ENCODE measurements at places on chromosomes 6 and 20.
A peak's percentile ranks its signal among the peaks of the same experiment; 100 is the strongest.

- DNase-seq, result no peak
Measured at GRCh38 chr6:111523484-111524167, 40.6 kb upstream of the REV3L start.

DNA sequence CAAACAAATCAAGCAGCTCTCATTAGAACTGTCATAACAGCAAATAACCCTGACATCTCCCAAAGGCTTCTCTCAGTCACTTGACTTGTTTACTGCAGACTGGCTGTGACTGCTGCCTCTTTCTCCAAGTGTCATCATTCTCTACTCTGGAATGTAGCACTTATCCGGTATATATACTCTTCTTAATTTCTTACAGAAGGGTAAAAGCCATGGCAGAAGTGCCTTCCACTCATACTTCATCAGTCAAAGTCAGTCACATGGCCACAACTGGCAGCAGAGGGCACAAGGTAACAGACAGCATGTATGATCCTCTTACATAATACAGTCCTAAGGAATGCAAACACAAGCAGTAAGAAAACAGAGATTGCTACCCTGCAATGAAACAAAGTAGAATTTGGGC lies 9.3 kb downstream of the NAPB start:
- DNase-seq, result no peak

GRCh38 chr20:60976913-60977312 lies 275.1 kb upstream of the CDH4 start:
- no peak for DNase-seq

DNA sequence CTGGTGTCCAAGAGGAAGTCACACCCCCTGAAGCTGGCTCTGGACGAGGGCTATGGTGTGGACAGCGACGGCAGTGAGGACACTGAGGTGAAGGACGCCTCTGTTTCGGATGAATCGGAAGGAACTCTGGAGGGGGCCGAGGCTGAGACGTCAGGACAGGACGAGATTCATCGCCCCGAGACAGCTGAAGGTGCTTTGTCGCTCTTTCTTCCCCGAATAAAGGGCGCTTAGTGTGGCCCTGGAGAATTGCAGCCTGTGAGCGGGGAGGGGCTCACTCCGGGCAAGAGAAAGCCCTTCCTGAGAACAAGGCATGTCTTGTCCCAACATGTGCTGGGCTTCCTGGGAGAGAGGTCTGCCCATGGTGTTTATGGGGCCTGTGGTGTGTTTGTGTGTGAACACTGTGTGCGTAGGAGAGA lies 41.4 kb downstream of the MYT1 start:
- DNase-seq, result no peak

GRCh38 chr6:21824431-21825177 lies 231.1 kb downstream of the SOX4 start:
- no peak for DNase-seq

- no peak for DNase-seq
Measured at GRCh38 chr20:54160065-54161007, 13.4 kb downstream of the CYP24A1 start.

DNA sequence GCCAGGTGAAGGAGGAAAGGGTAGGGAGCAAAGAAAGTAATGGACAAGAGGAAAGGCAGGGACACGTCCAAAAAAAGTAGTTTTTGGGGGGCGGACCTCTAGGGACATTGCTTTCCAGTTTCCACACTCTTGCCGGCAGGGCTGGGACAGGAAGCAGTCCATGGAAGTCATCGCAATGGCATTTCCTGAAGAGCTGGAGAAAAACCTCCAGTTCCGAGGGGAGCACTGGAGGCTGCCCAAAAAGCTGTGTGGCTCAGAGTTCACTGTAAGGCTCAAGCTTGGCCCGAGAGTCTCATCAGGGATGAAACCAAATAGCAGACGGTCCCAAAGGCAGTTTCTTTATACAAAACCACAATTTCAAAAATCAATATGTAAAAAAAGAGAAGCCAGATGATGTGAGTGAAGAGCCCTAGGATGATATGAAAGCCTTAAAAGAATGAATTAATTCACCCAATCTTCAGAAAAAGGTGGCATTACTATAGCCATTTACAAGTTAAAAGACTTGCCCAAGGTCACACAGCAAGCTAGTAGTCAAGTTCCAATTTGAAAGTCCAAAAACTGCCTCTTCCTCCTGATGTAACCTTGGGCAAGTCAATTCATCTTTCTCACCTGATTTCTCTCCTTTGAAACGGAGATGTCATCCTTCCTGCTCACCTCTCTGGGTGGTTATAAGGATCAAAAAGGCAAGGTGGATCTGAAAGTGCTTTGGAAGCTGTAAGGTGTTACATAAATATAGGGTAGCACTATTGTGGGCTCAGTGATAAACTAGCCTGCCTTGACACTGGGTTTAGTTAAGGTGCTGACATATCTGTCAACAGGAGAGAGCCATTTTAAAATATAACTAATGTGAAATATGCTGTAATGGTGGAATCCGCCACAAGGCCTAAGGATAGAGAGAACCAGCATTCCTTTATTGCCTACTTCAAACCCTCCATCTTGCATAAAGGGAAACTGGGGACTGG lies 9.1 kb downstream of the BCL2L1 start:
- DNase-seq, result no peak

DNA sequence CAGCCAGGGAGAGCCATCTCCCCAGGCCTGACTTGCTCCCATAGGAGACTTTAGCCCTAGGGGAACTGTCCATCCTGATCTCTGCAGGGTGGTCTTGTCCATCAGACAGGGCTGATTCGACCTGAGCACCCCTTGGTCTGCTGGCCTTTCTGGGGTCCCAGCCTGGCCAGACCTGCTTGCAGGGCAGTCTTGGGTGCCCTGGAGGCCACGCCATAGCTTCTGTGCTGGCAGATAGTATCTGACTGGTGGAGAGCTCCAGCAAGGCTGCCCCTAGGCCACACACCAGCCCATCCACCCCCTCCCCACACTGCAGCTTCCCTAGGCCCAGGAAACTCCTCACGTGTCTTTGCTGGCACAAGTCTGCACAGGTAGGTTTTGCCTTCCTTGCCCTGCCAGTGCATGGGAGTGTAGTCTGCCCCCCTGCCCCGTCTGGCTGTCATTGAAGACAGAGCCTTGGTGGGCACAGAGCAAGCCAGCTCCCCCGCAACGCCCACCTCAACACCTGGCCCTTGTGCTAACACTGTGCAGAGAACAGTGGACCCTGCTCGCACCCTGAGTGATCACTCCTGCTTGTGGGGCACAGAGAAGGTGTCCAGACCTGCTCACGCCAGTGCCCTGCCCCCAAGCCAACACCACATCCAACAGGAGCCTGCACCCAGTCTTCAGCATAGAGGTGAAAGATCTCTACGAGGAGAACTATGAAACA lies 32.4 kb downstream of the CCN2 start:
- DNase-seq, result no peak

DNA sequence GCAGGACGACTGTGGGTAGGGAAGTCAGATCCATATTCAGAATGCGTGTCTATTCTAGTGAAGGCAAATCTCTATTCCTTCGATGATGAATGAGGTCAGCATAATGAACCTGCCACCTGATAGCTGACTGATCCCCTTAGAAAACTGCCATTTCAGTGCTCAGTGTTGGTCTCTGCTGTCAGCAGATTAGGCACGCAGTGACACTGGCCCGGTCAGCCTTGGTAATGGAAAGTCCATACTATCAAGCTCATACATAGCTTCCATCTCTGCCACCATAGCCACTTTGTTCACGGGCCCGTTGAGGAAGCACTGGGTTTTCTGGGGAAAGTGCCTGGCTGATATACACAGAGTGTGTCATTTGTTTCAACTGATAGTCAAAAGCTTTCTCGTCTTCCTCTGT lies 54.0 kb downstream of the C6orf52 start:
- no peak for DNase-seq

GRCh38 chr6:112149719-112150263 lies 62.4 kb downstream of the FAM229B start:
- DNase-seq, result no peak

DNA sequence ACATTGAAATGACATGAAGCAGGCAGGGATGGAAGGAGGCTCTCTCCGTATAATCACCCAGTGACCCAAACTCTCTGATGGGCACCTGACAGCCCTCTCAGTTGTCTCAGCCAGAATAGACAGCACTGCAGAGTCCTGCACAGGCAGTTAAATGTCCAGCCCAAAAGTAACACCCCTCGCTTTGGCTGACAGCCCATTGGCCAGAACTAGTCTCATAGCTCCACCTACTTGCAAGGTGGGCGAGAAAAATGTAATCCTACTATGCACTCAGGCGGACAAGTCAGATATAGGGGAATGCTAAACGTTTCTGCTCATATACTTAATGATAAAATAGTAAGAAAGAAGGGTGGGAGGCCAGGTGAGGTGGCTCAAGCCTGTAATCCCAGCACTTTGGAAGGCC lies 393.5 kb upstream of the JARID2 start:
- DNase-seq, result no peak

- peak; percentile 22 for DNase-seq
Measured at GRCh38 chr20:20407891-20408805, 40.2 kb downstream of the INSM1 start.

DNA sequence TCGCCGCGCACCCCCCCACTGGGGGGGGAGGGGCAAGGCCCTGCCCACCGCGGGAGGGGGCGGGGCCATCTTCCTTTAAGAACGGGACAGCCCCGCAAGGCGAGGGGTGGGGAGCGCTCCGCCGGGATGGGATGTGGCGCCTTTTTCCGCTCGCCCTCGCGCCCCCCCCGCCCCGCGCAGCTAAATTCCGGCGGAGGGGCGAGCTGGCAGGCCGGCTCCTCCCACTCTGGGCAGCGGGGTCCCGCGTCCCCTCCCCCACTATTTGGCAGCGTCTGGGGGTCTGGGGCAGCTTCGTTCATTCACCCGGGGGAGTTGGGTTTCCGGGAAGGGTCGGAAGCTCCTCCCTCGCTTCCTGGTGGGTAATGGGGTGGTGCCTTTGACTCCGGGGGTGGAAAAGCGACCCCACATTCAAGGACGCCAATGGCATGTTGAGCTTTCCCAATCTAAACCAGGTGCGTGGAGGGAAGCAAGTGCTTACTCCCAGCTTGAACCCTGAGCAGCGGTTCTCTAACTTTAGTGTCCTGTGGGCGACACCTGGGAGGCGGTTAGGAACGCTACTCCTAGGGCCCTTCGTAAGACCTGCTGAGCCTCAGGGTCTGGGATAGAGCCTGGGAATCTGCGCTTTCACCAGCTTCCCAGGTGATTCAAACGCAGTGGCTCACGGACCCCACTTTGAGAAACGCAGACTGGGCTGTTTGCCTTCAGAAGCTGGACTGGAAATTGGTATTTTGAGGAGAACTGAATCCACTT lies 927 bp downstream of the ASXL1 start:
- DNase-seq, result peak; percentile 50

- DNase-seq, result no peak
Measured at GRCh38 chr20:2763186-2763585, 37.2 kb downstream of the CPXM1 start.

GRCh38 chr20:50584687-50585086 lies 74.5 kb downstream of the PTPN1 start:
- DNase-seq, result no peak

DNA sequence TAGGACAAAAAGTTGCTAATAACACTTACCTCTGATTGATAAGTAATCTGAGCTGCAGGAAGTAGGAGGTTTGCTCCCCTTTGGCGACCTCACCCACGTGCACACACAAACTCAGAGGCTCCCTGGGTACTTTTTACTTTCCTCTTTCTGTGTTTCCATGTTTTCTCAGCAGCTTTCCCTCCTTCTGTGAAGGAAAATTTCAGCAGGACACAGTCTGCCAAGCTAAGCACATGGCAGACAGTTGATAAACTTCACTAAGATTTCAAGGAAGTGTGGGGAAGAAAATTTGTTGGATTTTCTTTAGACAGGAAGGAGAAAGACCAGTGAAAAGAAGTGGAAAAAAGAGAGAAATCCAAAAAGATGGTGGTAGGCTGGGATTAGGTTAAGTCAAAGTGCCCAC lies 215.5 kb upstream of the ARG1 start:
- no peak for DNase-seq

Measured in NCI-H1092 (cell line).